ENCODE measurements at places on chromosomes 11 and 22.

- no peak for DNase-seq
These were observed 6.5 kb downstream of the PANX2 start for GRCh38 chr22:50176850-50177536.

- DNase-seq, result no peak
These were observed 40.6 kb upstream of the CRYBB3 start for GRCh38 chr22:25159028-25159427.

DNA sequence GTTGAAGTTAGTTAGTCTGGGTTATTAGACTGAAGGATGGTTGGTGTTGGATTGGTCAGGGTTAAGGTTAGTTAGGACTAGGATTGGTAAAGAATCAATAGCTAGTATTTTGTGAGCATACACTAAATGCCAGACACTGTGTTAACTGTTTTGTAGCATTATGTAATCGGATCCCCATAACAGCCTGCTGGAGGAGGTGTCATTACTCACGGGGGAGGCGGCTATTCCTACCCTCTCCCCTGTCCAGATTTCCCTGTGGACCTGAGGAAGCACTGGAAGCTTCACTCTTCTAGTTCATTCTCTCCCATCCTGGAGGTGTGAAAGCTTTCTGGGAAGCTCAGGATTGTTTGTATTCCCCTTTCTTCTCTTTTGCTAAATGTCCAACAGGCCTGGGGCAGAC is 40.5 kb upstream of the KCNJ11 start:
- DNase-seq, result no peak

DNA sequence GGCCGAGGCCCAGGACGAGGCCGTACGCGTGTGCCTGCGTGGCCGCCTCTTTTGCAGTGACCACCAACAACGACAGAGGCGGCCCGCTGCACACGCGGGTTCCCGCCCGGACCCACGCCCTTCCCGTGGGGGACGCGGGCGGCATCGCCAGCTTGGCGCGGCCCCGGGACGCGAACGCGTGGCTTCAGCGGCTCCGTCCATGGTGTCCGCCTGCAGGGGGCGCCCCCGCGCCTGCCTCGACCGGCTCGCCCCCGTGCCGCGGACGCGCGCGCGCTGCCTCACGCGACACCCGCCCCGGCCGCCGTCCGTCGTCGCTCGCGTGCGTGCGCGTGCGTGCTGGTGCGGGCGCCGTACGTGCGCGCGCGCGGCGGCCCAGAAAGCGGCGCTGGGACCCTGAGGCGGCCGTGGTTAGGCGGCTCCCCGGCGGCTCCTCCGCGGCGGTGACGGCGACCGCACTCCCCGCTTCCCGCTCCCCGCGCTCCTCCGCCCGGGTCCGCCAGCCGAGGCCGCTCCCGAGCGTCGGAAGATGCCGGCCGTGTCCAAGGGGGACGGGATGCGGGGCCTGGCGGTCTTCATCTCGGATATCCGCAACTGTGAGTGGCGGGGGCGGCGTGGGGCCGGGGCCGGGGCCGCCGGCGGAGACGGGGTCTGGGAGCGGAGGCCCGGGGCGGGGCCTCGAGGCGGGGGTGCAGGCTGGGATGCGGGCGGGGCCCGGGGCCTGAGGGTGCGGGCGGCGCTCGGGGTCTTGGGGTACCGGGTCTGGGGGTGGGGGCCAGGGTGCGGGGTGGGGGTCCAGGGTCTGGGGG is at the start of gene AP2A2:
Gene AP2A2 (plus strand): TSS at position 375 of the 806 bp plus-strand sequence. CDS start 152 bp downstream, at position 527.
- peak; percentile 83 for DNase-seq

DNA sequence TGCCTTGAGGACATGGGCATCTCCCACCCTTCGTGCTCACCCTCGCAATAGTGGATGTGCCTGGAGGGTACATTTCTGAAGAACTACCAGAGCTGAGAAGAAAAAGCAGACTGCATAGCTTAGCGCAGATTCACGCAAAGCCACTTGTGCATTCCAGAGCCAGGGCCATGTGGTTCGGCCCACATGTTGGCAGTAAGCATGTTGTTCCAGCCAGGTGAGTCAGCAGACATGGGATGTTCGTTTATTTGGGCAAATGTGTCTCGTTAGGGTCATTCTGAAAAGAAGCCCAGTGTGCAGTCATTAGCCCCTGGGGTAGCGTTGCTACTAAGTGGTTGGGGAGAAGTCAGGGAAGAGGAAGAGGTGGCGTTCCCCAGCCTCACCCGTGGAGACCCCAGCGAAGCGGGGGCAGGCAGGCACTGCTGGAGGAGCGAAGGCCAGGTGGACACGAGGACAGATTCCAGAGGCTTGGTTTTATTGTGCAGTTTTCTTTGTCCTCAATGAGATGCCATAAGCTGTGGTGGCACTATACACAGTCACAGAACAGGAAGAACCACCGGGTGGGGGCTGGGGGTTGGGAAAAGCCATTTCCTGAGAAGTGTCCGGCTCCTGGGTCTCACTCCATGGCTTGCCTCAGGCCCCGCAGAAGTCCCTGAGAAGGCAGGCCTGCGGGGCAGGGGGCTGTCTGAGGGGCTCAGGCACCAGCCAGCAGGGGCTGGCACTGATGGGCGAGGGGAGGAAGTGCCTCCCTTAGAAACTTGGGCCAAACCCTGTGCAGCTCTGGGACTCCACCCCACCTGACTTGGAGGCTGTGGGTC is 5.0 kb downstream of the THY1 start:
- DNase-seq, result no peak

GRCh38 chr11:74480688-74481417 is 12.7 kb downstream of the LIPT2 start:
- DNase-seq, result no peak

DNA sequence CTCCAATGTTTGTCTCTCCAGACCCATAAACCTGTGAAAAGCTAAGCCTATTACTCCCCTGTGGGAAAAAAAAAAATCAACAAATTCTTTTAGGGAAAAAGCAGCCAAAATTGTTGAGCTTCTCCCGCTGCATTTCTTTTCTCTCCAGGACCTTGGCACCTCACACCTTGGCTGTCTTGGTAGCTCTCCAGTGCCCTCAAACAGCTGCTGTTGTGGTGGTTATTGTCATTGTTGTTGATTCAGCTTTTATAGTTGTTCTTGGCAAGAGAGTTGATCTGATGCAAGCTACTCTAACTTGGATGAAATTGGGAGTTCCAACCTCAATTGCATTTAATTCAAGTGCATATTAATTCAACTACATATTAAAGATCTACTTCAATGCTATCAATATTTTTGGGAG is 516.9 kb upstream of the LARGE1 start:
- no peak for DNase-seq

DNA sequence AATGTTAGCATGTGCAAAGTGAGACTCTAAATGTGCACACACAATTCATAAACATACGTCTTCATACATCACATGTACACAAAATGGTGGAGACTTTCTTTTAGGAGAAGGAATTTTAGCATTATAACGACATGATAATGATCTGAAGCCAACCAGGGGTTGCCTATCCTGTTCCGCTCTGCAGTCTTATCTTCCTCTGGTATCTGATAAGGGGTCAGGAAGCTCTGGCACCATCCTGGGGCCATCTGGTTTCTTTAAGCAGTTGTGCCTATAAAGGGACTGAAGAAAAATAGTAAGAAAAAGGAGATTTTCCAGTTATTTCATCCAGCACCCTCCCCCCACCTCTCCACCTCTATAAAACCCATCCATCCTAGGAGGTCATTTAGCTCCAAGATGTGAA is 5.8 kb upstream of the NUP50 start:
- no peak for DNase-seq

DNA sequence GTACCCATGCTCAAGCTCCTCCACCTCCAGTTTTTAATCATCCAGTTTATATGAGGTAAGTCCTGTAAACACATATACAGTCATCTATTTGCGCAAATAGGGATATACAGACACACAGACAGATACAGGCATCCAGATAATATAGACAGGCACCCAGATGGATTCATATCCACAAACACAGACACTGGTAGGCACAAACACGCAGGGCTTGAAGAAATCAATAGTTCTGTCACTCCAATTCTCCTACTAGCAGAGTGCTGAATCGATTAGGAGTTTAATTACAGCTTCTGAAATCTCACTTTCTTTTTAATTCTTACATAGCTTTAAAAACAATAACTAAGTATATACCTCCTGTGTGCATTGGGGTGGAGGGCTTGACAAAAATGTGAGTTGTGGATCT is 56.0 kb downstream of the INSC start:
- no peak for DNase-seq

DNA sequence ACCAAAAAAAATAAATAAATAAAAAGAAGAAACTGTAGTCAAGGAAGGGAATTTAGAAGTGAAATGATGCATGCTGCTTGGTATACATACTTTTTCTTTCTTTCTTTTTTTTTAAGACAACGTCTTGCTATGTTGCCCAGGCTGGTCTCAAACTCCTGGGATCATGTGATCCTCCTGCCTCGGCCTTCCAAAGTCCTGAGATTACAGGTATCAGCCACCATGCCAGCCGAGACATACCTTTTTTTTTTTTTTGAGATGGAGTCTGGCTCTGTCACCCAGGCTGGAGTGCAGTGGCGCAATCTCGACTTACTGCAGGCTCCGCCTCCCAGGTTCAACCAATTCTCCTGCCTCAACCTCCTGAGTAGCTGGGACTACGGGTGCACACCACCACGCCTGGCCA is 21.7 kb upstream of the ARRB1 start:
- no peak for DNase-seq

DNA sequence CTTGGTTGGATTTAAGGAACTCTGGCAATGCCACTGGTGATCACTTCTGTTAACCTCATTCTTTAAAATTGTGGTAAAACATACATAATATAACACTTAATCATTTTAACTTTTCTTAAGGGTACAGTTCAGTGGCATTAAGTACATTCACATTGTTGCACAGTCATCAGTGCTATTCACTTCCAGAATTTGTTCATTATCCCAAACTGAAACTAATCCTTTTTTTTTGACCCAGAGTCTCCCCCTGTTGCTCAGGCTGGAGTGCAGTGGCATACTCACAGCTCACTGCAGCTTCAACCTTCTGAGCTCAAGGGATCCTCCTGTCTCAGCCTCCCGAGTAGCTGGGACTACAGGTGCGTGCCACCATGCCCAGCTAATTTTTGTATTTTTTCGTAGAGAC is 10.6 kb downstream of the ELF5 start:
- no peak for DNase-seq

- no peak for DNase-seq
These were observed 5.8 kb upstream of the ZNF74 start for GRCh38 chr22:20388200-20388599.

GRCh38 chr11:129828301-129828836 is 12.7 kb downstream of the TMEM45B start:
- no peak for DNase-seq

DNA sequence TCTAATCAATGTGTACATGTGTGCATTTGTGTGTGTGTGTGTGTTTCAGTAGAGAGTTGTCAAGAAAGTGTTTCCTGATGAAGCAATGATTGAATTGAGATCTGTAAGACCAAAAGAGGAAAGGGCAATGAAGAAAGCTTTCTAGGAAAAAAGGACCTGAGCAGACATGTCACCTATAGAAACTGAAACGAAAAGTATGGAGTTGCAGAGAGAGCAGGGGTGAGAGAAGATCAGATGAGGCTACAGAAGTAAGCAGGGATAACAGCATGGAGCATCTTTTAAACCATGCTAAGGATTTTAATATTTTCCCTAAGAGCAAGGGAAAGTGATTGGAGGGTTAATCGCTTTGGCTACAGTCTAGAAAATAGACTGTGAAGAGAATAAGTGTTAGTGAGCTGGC is 1459.4 kb upstream of the TENM4 start:
- DNase-seq, result no peak

- no peak for DNase-seq
These were observed 24.9 kb upstream of the GRAMD1B start for GRCh38 chr11:123405123-123405592.

GRCh38 chr22:35559354-35560005 is 18.8 kb downstream of the RASD2 start:
- no peak for DNase-seq

GRCh38 chr11:61752117-61752924 is at the start of gene MYRF:
TSS of gene MYRF (plus strand) at chr11:61752636. CDS start at chr11:61752745, 109 bp downstream.
- no peak for DNase-seq

DNA sequence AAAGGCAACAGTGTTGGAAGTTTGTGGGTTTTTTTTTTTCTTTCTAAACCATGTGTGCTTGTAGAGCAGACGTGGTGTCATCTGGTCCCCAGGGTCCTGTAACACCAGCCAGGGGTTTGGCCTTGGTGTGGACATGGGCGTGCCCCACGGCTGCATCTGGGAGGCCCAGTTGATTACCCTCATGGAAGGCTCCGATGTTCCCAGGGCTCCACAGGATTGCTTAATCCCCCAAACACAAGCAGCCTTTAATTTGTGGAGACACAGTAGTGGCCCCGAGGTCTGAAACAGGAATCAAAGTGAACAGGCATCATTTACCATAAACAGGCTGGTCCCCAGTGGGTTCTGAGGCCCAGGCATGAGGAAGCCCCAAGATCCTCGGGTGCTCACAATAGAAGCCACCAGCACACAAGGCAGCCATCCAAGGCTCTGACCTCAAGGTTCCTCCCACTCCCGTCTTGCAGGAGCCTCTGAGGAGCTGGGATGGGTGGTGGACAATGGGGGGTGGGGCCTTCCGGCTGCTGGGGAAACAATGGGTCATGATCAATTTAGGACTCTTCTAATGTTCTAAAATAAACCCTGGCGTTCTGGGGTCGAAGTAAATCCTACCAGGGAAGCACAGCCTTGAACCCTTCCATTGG is 115.0 kb upstream of the CD82 start:
- no peak for DNase-seq

GRCh38 chr11:113324250-113324649 is 9.9 kb downstream of the TTC12 start:
- no peak for DNase-seq

- DNase-seq, result no peak
These were observed 561.0 kb downstream of the INSC start for GRCh38 chr11:15675683-15676082.

- DNase-seq, result no peak
These were observed 27.2 kb upstream of the A4GALT start for GRCh38 chr22:42747701-42748513.

GRCh38 chr11:35917676-35918075 is 26.2 kb upstream of the LDLRAD3 start:
- DNase-seq, result no peak

DNA sequence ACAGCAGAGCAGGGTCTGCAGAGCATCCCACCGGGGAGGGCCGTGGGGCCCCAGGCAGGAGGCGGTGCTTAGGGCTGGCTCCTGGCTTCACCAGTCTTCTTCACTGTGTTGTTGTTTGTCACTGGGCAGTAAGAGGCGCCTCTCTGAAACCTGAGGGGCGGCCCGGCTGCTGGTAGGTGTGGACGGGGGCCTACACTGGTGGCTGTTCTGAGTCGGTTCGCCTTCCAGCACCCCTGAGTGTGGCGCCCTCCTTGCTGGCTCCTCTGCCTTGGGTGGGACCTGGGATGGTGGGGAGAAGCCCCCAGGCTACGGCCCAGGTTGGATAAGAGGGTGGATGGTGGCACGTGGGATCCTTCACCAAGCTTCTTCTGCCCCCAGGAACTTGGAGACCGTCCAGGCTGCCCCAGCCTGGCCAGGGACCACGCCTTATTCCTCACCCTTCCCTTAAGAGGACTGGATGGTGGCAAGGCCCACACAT is 10.4 kb upstream of the GRAMD4 start:
- DNase-seq, result no peak

- DNase-seq, result no peak
These were observed 2.8 kb downstream of the CFL1 start for GRCh38 chr11:65854852-65855837.

DNA sequence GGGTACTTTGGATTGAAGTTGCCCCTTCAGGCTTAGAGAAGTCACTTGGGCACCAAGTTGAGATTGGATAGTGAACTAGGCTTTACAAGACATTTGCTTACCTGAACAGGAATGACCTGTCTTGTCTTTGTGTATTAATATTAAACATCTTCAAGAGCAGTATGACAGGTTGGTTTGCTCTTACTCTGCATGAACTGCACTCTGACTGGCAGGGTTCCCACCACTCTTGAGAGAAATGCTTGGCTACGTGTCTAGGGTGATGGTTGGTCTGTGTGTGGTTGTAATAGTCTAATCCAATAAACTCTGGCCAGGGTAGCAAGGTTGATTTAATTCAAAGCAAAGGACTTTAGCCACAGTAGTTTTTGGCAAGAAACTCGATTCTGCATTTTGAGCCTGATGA is 20.1 kb upstream of the SPTBN2 start:
- DNase-seq, result no peak
